KG1 (cell line): ENCODE measurements at places on chromosomes 6 and 20.

DNA sequence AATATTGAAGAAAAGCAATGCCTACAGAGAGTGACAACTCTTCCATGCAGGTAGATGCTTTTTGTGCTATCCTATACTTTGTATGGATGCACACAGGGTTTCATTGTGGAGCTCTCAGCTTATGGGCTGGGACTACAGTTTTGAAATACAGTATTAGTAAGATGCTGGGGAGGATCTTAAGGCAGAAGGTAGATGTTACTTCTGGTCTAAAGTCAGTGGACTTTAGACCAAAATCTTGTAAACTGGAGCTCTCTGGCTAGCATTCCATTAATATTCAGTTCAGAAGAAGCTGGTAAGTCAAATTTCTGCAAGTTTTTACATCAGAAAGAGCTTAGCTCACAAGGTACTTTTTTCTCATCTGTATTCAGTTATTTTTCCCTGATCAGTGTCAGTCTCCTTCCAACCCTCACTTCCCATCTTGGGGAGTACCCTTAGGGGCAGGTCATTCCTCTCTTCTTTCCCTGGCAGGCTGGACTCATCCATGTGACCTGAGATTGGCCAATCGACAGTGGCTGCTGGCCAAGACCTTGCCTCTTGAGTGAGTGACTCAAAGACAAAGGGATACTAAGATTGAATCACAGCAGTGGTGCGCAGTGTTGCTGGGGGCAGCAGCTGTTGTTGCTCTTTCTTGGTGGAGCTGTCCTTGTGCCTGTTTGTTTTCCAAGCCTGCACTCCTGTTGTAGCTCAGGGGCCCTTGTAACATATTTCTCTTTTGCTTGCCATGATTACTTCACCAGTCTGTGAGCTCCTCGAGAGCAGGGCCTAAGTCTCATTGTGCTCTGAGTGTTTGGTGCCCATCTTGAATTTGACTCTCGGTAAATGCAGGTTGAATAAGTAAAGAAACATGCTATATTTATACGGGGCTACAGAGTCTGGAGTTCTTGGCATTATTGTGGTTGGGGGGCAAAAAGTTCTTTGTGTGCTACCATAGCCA is 2.8 kb upstream of the PHF20 start:
- DNase-seq, result no peak

DNA sequence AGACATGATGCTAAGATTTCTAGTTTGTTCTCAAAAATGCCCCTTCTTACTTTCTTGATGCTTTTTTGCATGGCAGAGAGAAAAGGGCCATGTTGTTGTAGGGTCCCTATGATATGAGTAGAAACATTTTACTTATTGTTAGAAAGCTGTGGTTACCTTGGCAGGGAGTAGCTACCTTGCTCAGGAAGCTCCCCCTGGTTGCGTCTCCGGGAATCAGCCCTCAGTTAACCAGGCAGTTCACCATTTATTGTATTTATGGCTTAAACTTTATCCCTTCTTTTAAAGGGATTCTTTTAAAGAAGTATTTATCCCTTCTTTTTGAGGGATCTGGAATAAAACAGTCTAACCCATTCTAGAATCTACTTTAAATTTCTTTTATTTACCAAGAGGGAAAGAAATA is 113.9 kb upstream of the PROKR2 start:
- no peak for DNase-seq

DNA sequence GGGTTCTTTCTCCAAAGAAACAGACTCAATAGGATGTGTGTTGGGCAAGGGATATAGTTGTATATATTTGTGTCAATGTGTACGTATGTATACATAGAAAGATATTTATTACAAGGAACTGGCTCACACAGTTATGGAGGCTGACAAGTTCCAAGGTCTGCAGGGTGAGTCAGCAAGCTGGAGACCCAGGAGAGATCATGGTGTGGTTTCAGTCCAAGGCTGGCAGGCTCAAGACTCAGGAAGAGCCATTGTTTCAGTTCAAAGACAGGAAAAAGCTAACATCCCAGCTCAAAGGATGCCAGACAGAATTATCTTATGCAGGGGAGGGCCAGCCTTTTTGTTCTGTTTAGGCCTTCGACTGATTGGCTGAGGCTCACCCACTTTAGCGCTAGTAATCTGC is 89.9 kb upstream of the RALGAPA2 start:
- no peak for DNase-seq

GRCh38 chr6:82246802-82247504 is 591 bp downstream of the IBTK start:
- DNase-seq, result no peak

DNA sequence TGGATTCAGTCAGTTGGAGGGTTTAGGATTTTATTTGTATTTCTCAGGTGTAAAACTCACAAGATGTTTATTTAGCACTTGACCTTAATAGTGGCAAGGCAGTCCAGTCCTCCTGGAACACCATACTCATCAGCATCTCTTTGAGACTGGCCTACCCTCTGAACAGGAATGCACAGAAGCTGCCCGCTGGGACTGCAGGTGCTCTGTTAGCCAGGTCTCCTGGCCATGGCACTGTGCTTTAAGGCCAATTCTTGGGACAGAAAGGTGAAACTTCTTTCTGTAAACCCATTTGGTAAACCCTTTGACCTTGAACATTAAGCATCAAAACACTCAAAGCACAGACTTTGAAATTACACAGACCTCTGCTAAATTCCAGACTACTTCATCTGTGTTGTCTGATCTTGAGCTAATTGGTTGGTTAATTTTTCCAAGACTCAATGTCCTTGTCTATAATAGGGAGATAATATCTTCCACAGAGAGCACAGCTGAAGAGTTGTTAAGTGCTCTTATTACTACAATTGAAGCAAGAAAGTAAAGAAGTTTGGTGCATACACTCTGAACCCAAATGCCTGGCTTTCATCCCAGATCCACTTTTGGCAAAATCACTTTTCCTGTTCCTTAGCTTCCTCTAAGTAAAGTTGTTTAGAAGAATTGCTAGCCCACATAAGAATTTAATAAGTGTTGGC is 54.9 kb upstream of the NT5E start:
- DNase-seq, result no peak

- DNase-seq, result no peak
Observed at GRCh38 chr6:3201388-3201787, 26.1 kb downstream of the TUBB2B start.

- DNase-seq, result no peak
Observed at GRCh38 chr6:113848280-113848679, 8.9 kb upstream of the MARCKS start.

DNA sequence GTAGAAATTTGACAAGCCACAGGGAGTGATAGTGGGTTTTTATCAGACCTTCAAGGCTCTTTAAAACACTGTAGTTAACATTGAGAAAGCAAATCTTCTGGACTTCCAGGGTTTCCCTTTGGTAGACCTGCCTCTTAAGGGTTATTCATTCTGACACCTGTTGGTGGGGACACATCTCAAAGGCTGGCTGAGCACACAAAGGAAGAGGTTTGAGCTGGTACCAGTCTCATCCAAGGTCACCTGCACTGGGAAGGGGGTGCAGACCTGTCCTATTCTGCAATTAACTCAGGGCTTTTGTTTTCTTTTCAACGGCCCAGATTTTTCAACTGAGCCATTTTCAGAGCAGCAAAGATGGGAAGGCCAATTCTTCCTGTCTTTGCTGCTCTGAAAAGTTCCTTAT is 45.6 kb downstream of the EDN1 start:
- no peak for DNase-seq

DNA sequence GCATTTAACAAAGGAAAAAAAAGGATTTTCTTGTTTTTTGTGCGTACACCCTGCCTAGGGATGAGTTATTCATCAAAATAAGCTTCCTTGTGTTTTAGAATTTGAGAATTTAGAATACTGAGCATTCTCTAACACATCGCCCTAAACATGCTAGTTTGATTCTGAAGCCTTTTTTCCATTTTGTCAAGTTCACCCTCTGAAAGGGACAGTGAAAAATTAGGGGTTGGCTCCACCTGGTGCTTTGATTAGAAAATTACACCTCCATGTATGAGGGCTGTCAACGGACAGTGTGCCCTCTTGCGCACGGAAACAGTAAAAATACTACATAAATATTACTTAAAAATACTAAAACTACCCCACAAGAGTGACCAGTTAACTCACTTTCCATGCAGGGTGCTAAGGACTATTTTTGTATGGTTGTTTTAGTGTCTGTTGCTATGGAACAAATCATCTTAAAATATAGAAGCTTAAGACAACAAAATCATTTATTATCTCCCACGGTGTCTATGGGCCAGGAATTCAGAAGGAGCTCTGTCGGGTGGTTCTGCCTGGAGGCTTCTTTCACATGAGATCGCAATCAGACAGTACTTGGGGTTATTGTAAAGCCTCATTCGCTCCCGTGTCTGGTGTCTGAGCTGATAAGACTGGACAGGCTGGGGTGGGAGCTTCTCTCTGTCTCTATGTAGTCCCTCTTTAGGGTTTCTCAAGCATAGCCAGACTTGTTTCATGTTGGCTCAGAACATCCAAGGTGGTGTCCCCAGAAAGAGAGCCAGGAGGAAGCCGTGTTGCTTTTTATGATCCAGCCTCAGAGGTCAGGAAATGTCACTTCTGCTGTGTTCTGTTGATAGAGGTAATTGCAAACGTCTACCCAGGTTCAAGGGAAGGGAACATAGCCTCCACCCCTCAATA is 41.1 kb upstream of the TMEM170B start:
- DNase-seq, result peak; percentile 22

GRCh38 chr20:45111799-45112471 is 3.0 kb downstream of the WFDC5 start:
- DNase-seq, result no peak

DNA sequence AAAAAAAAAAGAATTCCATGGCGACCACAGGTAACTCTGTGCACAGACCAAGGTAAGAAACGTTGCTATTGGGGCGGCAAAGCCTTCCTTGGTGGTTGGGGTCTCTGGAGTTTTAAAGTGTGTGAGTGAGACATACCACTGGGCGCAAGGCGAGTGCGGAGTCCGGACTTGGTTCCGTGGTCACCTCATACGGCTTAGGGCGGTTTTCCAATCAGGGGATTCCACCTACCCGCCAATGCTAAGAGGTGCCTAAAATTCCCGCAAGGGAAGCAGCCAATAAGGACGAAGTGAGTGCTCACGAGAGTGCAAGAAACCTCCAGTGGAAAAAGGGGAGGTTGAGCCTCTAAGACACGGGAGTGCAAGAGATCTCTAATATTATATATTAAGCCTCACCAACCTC is 68.6 kb upstream of the PRSS16 start:
- DNase-seq, result no peak

- DNase-seq, result no peak
Observed at GRCh38 chr6:73131706-73132105, 93.6 kb downstream of the KHDC1L start.

DNA sequence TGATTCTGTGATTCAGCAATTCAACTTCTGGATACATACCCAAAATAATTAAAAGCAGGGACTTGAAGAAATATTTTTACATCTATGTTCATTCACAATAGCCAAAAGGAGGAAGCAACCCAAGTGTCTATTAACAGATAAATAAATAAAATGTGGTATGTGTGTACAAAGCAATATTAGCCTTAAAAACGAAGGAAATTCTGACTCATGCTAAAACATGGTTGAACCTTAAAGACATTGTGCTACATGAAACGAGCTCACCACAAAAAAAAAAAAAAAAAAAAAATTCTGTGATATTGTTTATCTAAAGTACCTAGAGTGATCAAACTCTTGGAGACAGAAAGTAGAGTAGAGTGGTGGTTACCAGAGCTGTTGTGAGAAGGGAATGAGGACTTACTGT is 54.8 kb upstream of the TFAP2D start:
- DNase-seq, result no peak

GRCh38 chr6:82869493-82869892 is 196.1 kb downstream of the UBE3D start:
- DNase-seq, result no peak

GRCh38 chr6:108737594-108738546 is 110.4 kb upstream of the ARMC2 start:
- DNase-seq, result no peak
